ENCODE measurements at places on chromosomes 5 and 9.
A peak's percentile ranks its signal among the peaks of the same experiment; 100 is the strongest.

DNA sequence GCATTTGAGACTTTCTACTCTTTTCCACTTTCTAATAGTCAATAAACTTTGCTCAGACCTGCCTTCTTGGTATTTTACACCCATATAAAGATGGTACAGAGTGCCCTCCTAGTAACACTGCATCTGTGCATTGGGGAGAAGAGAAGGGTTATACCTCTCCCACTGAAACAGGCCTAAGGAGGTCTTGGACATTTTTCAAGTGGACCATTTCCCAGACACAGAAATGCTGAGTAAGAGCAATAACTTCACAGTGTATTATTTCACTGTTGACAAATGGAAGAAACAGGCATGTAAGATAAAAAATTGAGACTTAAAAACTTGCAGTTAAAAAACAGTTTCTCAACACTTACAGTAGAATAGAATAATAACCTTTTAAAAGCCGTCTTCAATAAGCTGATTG, 1224.0 kb upstream of the CDH18 start:
- DNase-seq, result no peak

GRCh38 chr9:80866576-80867227, 822.6 kb downstream of the TLE1 start:
- no peak for DNase-seq

GRCh38 chr9:71910650-71911060, 338 bp downstream of the ABHD17B start:
- no peak for DNase-seq

DNA sequence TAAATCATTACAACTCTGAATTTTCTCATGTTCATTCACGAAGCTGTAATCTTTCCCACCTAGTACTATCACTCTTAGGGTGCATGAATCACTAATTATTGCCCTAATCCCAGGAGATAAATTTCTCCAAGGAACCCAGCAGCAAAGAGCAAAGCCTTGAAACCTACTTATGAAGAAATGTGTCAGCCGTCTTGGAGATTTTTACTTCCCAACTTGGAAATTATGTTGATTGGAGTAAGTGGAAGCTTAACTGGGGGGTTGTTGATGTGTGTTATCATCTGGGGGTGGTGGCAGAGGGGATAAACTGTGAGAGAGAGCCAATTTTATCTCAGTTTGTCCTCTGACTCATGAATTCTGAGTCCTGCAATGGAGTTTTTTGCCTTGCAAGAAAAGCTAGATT, 440.5 kb upstream of the WWC1 start:
- DNase-seq, result no peak

DNA sequence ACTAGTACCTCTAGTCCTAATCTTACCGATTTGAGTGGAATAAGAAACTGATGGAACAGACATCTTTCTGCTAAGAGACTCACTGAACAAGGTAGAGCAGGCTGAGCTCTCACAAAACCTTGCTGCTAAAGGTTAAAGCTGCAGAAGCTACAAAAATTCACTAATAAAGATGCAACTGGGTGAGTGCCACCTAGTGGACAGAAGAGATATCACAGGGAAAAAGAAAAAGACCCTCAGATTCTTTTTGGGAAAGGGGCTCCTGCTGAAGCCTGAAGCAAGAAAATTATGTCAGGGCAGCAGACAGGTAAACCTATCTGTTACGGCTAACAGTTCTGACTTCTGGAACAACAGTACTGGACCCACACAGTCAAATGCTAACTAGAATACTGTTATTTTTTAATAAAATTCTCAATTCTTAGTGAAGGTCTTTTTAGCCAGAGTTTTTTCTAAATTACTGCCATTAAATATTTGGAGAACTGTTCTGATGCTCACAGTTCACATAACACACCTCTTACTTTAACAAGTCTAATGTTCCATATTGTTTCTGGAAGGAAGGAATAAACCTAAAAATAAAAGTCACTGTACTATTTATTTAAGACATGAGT, 51.2 kb downstream of the DIAPH1 start:
- no peak for DNase-seq

GRCh38 chr5:127084656-127085055, 11.4 kb upstream of the C5orf63 start:
- no peak for DNase-seq

GRCh38 chr9:110065532-110065931, 142.4 kb downstream of the C9orf152 start:
- no peak for DNase-seq

- no peak for DNase-seq
Measured at GRCh38 chr9:38214432-38214831, 145.4 kb upstream of the SHB start.

DNA sequence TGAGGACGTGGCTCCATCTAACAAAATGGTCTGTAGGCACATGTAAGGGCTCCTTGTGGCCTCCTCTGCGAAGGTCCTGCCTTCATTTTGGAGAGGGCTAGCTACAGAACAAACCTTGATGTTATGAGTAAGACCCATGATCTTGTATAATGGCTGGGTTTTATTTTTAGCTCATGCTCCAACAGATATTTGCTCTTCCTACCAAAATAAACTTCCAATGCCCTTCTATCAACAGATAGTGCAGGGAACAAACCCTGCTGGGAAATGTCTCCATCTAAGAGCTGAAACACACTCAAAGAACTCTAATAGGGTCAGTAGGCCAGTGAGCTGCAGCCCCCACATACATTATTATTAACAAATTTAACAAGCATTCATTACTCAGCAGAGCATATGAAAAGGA, 189.5 kb downstream of the LURAP1L start:
- no peak for DNase-seq

GRCh38 chr5:88954511-88954910, 71.5 kb upstream of the MEF2C start:
- DNase-seq, result no peak

- DNase-seq, result no peak
Measured at GRCh38 chr5:134917070-134917815, 12.3 kb downstream of the PCBD2 start.

GRCh38 chr5:57718155-57718554, 235.5 kb upstream of the ACTBL2 start:
- peak; percentile 41 for DNase-seq

DNA sequence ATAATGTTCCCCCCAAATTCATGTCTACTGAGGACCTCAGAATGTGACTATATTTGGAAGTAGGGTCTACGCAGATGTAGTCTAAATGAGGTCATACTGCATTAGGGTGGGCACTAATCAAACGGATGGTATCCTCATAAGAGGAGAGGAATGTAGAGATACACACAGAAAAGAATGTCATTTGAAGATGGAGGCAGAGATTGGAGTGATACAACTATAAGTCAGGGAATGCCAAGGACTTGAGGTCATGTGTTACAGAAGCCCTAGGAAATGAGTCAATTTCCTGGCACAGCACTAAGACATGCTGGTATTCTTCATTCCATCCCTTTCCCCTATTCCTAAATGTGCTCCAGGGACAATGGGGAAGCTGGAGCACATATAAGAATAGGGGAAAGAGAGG, 758 bp upstream of the PDCD1LG2 start:
- DNase-seq, result peak; percentile 98

DNA sequence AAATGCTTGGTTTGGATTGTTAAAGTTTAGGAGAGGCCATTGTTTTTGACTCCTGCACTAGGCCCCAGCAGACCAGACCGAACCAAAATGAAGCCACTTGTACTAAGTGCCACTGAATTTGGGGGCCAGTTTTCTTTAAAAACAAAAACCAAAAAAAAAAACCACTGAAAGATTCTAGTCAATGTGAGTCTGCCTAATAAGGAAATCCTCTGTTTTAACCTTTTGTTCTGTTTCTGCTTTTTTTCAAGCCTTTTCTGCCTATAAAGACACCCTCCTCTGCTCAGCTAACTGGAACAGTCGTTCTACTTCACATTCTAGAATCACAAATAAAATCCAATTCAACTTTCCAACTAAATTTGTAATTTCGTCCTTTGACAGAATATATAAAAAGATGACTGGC, 64.9 kb downstream of the SERINC5 start:
- DNase-seq, result no peak

GRCh38 chr5:173321886-173322285, 6.3 kb downstream of the STC2 start:
- DNase-seq, result no peak

GRCh38 chr5:56589481-56589860, 225.9 kb upstream of the MAP3K1 start:
- no peak for DNase-seq

DNA sequence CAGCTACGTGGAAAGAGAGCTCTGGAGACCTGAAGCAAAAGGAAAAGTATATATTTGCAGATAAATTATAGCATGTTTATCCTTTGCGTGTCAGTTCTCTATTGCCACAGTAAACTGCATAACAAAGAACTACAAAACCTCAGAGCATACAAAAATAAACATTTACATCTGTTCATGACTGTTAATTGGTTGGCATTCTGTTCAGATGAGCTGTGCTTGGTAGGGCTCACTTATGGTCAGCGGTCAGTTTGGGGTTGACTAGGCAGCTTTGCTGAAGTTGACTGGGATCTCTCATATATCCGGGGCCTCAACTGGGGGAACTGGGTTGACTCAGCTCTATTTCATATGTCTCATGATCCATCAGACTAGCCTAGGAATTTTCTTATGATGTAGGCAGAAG, 257.7 kb downstream of the TLE1 start:
- peak; percentile 96 for DNase-seq

DNA sequence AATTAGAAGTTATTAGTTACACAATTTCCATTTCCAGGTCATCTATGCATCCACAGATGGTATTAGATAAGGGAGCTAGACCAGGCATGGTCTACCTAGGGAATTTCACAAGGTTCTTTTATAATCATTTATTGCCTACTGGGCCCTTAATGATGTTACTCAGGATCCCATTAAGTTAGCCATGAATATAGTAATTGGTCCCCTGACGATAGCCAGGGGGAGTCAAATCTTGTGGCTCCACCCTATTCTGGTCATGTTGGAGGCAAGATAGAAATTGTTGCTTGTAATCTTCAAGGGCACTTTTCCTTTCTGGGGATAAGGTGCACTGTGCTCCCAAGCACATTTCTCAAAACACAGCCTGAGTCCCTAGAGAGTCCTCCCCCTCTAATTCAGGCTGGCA, 14.1 kb upstream of the ELL2 start:
- no peak for DNase-seq

DNA sequence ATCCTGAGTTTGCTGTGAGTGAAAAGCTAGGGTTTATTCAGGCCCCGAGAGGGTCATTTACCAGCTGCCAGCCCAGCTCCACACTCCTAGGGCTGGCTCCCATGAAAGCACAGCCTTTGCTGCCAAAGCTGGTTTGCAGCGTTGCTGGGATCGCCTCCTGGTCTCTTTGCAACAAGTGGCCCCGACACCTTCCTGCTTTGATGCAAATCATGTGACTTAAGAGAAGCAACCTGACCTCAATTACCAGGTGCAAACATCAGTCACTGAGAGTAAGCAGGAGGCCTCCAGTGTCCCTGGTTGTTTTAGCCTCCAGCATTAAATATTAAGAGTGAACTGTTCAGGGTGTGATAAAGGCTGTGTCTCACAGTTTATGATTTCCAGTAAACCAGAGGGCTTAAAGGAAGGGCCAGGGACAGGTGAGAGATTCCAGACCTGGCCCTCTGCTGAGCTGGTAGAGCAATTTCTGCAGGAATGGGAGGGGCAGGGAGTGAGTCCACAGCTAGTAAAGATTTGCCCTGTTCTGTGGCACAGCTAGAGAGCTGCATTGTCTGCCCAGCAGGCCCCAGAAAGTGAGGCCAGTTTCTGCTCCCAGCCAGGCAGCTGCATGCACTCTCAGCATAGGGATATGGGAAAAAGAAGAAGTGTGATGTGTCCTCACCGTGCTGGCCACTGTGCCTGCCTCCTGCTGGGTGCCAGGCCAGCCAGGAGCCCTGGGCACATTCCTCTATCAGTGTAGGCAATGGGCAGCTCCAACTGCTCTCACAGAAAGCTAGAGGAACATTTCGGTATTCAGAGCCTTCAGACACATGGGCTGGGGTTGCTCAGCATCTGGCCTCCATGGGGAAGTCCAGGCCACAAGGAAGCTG, 58.0 kb downstream of the SLC22A5 start:
- DNase-seq, result no peak

DNA sequence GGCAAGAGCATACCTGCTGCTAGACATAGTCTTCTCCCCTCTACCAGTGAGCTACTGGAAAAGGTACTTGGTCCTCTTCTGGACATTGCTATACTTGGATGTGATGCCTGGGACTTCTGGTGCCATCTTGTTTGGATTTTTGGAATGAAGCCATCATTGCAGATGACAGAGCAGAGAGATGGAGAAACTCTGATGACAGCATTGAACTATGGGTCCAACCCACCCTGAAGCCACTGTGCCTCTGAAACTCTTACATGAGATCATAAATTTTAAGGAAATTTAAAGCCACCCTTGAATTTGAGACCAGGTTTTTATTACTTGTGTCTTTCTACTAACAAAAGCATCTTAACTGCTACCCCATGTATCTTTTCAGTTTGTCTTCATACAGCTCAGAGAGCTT, 151.1 kb upstream of the SMIM23 start:
- no peak for DNase-seq

- DNase-seq, result no peak
Measured at GRCh38 chr5:98727686-98728085, 45.8 kb upstream of the RGMB start.

DNA sequence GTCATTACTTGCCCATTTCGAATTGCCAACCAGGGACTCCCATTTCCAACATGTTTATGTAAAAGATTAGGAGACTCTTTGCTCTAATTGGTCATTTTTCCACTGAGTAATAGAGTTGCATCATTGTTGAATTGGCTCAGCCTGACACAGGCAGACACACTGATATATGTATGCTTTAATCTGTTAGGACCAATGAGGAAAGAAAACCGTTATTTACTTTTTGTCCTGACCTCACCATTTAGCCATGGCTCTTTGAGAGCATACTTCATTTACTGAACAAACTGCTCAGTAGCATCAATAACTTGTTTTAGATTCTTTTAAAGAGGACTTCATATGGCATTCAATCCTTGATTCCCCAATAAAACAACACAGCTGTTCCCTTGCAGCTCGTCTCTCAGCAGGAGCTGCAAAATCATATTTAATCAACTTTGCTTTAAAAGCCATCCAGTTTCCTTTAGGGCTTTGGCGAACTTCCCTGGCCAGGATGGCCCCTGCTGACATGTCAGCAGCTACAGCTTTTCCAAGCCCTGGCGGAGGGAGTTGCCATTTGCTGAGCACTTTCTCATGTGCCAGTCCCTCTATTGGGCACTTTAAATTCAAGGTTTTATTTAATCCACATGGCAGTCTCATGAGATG, 251.5 kb upstream of the TNC start:
- no peak for DNase-seq

GRCh38 chr9:99433555-99433954, 211.5 kb downstream of the SEC61B start:
- peak; percentile 65 for DNase-seq

DNA sequence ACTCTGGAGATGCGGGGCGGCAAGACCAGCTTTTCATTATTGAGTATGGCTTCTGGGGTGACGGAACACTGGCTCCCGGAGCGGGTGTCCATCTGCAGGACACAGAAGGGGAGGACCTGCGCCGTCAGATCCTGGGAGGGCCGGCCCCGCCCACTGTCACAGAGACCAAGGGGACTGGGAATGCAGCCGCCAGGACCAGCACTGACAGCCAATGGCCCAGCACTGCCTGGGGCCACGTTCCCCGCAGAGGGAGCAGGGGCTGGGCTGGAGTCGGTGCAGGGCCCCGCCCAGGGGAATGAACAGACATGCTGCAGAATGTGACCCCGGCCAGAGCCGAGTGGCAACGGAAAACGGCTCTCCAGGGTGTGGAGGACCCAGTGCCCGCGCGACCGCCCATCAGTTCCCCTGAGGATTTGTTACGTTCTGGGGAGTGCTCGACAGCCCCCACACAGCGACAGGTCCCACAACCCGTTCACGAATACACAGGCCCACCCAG, at the start of gene ZDHHC11:
Gene ZDHHC11, minus strand, starts transcription at position 476 of the 496 bp plus-strand sequence. Its CDS starts 384 bp downstream, at position 92.
- DNase-seq, result no peak

GRCh38 chr5:39675676-39676075, 250.9 kb upstream of the DAB2 start:
- no peak for DNase-seq

- DNase-seq, result no peak
Measured at GRCh38 chr5:138159666-138160065, 18.8 kb downstream of the BRD8 start.
